Jurkat, Clone E6-1 (cell line): ENCODE measurements at places on chromosomes 5 and 9.

- DNase-seq, result no peak
These were observed 108.5 kb downstream of the MACIR start for GRCh38 chr5:103366918-103367549.

DNA sequence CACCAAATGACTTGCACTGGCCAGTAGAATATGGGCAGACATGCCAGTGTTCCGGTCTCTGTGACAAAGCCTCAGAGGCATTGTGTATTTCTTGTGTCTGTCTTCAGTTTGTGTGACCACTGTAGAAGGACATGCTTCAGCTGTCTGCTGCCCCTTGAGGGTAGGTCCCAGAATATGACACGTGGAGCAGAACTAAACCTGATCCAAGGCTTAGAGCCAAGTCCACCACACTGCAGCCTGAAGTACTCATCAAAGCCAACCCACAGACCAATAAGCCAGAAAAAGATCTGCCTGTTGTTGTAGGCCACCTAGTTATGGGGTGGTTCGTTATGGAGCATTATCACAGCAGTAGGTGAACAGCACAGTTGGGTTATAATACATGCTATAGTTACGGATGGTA is 468.9 kb downstream of the PSAT1 start:
- DNase-seq, result no peak

GRCh38 chr5:140182075-140182711 is 7.2 kb downstream of the CYSTM1 start:
- no peak for DNase-seq

DNA sequence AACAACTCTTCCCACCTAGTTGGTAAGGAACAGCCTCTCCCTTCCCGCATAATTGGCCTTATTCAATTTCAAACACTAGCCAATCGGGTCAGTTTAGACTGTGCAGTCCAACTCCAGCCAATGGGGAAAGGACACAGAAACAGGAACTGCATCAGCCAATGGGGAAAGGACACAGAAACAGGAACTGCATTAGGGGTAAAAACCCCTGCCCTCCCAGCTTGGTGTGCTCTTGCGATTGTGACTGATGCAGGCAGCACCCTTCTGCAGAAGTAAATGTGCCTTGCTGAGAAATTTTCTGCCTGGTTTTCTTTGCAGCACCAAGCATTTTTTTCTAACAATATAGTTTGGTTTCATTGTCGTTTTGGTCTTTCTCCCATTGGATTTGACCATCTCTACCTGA is 8.5 kb upstream of the GLT6D1 start:
- no peak for DNase-seq

GRCh38 chr5:58875599-58875998 is 292.7 kb downstream of the RAB3C start:
- no peak for DNase-seq

DNA sequence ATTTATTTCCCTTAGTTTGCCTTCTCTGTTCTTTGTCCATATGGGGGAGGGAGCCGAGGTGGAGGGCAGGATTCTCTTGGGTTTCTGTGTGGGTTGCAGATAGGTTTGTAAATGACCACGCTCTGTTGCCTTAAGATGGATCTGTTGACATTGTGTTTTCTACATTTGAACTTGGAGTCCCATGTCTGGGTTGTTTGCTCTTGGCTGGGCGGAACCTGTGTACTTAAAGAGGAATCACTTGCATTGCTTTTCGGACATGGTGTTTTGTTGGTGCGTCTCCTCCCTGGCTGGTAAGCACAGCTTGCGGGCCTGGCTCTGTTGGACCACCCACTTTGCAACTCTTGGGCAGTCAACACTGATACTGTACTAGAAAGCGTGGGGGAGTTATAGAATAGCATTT is 45.9 kb downstream of the EHMT1 start:
- DNase-seq, result no peak

- no peak for DNase-seq
These were observed 2.8 kb downstream of the TENT4A start for GRCh38 chr5:6715758-6716628.

GRCh38 chr5:142186514-142186856 is 77.9 kb downstream of the NDFIP1 start:
- DNase-seq, result no peak

DNA sequence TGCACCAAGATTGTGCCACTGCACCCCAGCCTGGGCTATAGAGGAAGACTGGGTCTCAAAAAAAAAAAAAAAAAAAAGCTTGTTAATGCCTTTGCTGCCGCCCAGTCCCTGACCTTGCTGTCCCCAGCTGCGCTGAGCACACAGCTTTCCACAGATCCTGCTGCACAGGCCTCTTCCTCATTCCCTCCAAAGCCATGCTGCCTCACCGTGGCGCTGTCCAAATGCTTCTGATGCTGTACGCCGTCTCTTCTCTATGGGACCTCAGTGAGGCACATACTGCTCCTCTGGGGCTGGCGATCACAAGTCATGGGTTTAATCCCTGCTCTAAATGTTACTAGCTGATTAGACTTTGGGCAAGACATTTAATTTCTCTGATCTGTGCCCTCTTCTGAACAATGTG is 234.1 kb downstream of the FBXL7 start:
- no peak for DNase-seq

GRCh38 chr5:63923914-63924313 is 38.3 kb downstream of the HTR1A start:
- no peak for DNase-seq

- DNase-seq, result no peak
These were observed 51.8 kb upstream of the HMHB1 start for GRCh38 chr5:143760131-143760505.

- DNase-seq, result no peak
These were observed 3.1 kb upstream of the STOM start for GRCh38 chr9:121373011-121373729.

- no peak for DNase-seq
These were observed 263.7 kb downstream of the RASEF start for GRCh38 chr9:82799286-82799685.

GRCh38 chr5:179255527-179256327 is 89.5 kb downstream of the ADAMTS2 start:
- DNase-seq, result no peak

GRCh38 chr9:88994469-88995199 is 3.4 kb downstream of the S1PR3 start:
- DNase-seq, result no peak

DNA sequence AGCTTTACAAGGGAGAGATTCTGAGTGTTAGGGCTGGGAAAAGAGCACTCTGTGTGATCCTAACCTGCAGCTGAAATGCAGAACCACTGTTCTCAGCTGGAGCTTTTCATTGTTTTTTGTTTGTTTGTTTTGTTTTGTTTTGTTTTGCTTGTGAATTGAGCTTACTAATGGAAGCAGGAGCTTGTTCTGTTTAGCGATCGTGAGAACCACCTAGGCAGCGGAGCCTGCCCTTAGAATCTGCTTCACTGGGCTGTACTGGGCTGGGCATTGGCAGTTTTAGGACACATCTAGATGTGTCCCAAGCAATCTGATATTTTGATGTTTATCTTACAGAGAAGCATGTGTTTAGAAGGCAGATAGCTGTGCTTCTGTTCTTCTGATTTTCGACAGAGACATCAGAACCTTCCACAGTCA is 14.3 kb downstream of the SYK start:
- no peak for DNase-seq
